ENCODE measurements at places on chromosomes 2 and 18. TPM values are rescaled to one million over a fixed set of nuclear protein-coding genes. Genes with fewer than 3 reads are reported as not detected.

The MC5R gene
- total RNA-seq = not detected

The ITPRIPL1 gene
- 11.7 TPM for total RNA-seq

- DNase-seq = no peak
- no peak overlapping the region for H3K4me3 ChIP-seq
- H3K27ac ChIP-seq = no peak overlapping the region
- H3K27me3 ChIP-seq = no peaks in the 10 kb centered on the region
- H3K4me1 ChIP-seq = no peaks in the 10 kb centered on the region
Observed at GRCh38 chr18:60656553-60656952, 284.0 kb upstream of the MC4R start.

The IAH1 gene
- 44.4 TPM for total RNA-seq

DNA sequence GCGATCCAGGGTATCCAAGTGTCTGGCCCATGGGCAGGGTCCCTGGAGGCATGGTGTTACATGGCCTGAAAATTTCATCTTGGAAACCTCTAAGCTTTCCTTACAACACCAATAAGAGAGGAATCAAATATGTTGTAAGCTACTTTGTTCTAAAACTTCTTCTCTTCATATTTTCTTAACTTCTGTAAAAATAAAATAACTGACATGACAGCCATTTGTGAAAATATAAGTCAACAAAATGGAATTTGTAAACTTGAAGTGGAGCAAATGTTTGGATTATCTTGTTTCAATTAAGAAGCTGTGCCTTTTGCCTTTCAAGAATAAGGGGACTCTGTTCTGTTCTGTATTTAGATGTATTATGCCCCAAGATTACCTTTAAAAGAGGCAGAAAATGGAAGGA is 319.7 kb downstream of the LPIN1 start:
- no peaks in the 10 kb centered on the region for H3K27me3 ChIP-seq
- H3K27ac ChIP-seq = no peak overlapping the region
- no peaks in the 10 kb centered on the region for H3K4me1 ChIP-seq
- no peak for DNase-seq
- no peak overlapping the region for H3K4me3 ChIP-seq
- H3K36me3 ChIP-seq = no peaks in the 10 kb centered on the region
